Fibroblast of skin of scalp (primary cell): ENCODE measurements at places on chromosomes 6 and 20.

GRCh38 chr6:71080826-71081225 lies 124.0 kb upstream of the B3GAT2 start:
- DNase-seq = peak; percentile 76

DNA sequence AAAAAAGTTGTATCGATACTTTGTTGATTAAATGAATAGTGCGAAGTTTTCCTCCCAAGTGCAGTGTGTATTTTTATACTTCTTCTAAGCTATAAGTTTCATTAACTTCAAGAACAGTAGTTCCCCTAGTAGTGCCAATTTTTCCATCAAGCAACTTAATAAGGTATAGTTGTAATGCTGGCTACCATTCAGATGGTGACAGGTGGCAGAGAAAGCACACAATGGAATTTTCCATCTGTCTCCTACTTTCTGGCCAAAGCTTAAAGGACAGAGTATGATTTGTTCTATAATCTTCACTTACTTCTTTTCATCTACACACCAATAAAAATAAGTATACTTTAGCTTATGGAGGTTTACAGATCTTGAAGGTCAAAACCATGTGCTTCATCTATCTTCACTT lies 431.1 kb downstream of the NKAIN2 start:
- DNase-seq = no peak

DNA sequence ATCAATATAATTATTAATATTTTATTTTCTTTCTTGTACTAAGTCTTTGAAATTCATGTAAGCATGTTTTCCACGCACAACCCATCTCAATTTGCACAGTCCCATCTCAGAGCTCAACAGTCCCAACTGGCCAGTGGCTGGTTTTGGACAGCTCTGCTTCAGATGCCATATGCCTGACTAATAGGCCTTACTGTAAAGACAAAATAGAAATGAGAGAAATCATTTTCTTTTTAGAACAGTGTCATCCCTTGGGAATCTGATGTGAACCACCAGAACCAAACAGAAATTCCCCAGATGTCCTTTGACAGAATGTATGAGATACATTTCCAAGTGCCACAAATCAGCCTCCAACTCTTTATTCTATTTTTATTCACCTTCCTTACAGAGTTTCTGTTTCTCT lies 338.9 kb downstream of the ESR1 start:
- peak; percentile 90 for DNase-seq

DNA sequence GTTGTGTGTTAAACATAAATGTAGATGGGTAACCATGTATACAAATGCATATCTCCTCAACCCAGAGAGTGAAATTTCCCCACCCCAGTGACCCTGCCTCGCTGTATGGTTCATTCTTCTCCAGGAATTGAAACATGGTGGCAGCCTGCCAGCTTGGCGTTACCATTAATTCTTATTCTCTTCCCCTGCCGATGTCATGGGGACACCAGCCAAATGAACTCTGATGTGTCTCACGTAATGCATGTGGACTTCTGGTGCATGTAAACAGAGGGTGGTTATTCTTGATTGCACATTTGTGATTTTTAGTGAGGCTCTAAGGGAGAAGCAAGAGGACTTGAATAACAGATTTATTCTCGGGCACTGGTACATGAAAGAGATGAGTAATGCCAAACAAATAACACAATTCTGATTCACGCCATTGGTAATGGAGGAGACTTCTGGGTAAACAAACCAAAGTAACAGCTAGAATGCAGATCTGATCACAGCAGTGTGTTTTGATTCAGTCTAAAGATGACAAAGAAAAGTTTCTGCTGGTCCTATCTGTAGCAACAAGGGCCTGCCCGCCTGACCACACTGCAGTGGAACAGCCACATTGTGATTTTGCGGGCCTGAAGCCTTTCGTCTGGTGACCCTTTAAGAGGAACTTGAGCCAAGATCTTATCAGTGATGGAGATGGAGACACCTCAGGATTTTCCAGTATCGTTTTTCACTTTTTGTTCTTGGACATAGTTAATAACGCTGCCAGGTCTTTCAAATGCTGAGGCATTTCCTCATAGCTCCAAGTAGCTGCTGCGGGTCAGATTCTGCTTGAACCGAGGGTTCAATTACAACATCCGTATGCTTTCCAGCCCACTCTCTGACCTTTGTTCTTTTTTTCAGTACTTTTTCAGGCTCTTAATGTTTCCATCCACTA lies 171.8 kb upstream of the AKAP12 start:
- peak; percentile 91 for DNase-seq

GRCh38 chr20:20303742-20304141 lies 64.2 kb upstream of the INSM1 start:
- no peak for DNase-seq

DNA sequence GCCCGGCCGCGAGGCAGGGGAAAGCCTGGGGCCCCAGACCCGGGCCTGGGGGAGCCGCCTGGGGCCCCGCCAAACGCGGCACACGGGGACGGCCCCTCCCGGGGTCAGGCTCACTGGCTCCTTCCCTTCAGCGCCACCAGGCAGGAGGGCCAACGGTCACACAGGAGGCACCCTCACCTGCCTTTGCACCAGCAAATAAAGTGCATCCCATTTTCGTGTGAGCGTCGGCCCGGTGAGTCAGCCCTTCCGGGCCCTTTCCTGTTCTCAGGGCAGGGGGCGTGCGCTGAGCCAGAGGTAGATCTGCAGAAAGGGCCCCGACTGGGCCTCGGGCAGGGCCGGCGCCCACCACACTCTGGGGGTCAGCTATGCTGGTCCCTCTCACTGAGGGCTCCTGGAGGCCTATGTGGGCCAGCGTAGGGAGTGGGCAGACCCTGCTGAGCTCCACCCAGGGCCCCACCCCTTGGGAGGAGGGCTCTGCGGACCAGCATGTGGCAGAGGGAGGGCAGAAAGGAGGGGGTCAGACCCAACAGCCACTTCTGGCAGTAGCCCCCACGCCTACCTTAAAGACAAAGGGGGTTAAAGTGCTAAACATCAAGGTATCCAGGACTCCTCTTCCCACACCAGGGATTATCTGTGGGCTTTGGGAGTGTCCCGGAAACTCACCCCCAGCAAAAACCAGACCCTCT lies 931 bp upstream of the UCKL1 start:
- DNase-seq = peak; percentile 64

GRCh38 chr6:164331026-164331425 lies 916.5 kb downstream of the QKI start:
- DNase-seq = no peak
